Renal cortex interstitium (tissue), 15 donors: ENCODE measurements at places on chromosomes 12 and 14.
A peak's percentile ranks its signal among the peaks of the same experiment; 100 is the strongest.

DNA sequence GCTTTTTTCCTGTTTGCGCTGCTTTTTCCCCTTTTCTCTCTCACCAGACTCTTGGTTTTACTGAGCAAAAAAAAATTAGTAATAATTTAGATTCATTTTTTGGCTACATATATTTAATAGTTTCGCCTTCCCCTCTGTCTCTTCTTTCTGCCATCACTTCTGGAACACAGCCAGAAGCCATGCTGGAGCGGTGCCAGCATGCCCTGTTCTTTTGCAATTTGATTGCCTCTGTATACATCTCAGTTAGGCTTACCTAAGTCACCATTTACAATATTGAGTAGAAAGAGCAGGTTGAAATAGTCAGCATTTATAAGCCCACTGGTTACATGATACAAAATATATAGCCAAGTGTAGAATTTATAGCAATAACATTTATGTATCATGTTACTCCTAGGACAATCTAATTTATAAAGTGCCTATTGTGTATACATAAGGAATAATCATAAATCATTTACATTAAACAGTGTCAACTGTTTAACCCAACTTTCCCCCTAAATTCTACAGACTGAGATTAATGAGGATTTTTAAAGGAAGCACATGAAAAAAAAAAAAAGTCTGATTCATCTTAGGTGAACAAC is 413.8 kb upstream of the SOX5 start:
- DNase-seq, result no peak

GRCh38 chr14:95477411-95478269 is 38.8 kb downstream of the SYNE3 start:
- DNase-seq, result no peak

DNA sequence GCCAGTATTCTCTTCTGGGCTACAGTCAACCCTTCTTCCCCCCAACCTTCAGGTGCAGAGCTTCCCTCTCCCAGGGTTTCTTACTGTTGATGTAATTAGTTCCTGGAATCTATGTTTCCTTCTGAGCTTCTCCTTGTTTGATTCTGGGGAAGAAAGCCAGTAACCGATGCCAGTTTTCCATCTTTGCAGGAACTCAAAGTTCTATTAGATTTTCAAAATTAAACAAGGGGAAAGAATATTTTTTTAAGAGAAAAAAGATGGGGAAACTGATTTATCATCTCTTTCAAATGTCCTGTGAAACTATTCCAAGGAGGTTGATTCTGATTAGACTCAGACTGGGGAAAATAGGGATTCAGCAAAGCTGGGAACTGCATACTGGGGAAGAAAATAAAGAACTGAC is 17.9 kb upstream of the FAM234B start:
- DNase-seq, result no peak

- no peak for DNase-seq
These were observed 425.0 kb downstream of the SNAPC1 start for GRCh38 chr14:62187265-62187664.

GRCh38 chr12:120286768-120287490 is 4.8 kb downstream of the RNU4-2 start:
- no peak for DNase-seq

DNA sequence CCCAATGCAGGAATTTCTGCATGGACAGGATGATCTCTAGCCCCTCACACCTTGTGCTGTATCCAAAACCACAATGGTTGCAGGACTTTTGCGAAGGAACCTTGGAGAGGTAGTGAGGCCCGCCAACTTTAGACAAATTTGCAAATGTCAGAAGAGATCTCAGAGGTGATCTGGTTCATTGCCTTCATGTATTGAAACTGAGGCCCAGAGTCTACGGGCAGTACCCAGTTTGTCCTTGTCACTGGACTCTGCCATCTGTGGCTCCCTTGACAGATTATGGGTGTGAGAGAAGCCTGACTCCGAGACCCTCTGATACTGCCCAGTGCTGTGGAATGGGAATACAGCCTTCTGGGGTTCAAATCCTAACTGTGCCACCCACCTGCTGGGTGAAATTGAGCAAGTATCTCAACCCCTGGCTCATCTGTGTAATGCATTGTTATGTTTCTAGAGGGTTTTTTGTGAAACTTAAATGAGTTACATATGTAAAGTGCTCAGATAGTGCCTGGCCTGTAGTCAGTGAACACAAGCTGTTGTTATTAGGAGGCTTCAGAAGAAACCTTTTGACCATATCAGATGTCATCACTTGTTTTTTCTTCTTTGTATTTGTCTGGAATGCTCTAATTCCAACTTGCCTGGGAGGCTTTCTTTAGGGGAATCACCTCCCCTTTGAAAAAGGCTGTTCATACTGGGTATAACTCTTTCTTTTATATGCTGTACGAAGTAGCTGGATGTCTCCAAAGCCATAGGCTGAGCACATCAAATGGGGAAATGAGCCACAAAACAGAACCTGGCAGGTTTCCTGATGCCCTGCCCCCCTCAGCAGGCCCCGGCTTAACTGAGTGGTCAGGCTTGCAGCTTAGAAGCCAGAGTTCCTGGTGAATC is 71.4 kb upstream of the SRSF5 start:
- no peak for DNase-seq

- DNase-seq, result no peak
These were observed 23.4 kb downstream of the CGRRF1 start for GRCh38 chr14:54533100-54533499.

DNA sequence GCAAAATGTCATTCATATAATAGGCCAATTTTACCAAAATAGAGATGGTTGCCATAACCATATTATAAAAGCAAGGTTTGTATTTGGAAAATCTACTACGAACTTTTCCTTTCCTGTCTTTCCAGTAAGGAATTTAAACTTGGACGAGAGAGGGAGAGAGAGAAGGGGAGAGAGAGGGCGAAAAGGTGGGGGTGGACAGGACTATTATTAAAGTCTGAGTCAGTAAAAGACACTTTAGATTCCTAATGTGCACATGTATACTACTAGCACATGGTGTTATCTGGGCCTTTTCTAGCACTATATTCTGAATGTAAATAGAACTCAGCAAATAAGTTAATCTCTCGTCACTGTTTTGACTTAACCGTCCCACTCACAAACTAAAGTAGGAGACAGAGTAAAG is 30.4 kb upstream of the FBLN5 start:
- no peak for DNase-seq

DNA sequence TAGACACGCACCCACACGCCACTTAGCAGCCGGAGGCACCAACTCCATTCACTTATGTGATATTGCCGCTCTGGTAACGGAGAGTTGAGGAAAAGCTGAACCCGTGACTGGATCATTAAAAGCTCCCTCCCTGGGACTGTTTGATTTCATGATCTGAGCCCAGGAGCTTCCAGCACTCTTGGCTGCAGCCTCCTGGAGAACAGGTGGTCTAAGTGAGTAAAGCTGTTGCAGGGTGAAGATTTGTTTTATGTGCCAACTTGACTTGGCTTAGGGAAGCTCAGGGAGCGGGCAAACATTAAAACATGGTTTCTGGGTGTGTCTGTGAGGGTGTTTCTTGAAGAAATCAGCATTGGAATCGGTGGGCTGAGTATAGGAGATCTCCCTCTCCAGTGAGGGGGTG is 16.9 kb upstream of the TMEM132C start:
- DNase-seq, result no peak

- peak; percentile 26 for DNase-seq
These were observed 31.9 kb downstream of the BMP4 start for GRCh38 chr14:53924753-53925152.

DNA sequence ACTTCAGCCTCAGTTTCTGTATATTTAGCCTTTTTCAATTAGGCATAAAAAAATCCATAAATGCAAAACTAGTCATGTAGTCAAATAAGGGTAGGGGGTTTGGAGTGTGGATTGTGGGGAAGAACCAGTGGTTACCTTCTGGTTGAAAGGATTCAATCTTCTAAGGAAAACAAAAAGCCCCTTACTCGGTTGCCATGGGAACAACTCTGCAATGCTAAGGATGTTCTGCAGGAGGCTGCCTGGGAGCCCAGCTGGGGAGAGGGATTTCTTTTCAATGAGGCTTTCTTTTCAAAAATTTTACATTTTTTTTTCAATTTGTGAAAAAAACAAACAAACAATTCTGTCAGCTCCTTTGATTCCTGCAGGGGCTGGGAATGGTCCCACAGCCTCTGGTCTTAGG is 67.2 kb downstream of the SLC8A3 start:
- DNase-seq, result no peak

DNA sequence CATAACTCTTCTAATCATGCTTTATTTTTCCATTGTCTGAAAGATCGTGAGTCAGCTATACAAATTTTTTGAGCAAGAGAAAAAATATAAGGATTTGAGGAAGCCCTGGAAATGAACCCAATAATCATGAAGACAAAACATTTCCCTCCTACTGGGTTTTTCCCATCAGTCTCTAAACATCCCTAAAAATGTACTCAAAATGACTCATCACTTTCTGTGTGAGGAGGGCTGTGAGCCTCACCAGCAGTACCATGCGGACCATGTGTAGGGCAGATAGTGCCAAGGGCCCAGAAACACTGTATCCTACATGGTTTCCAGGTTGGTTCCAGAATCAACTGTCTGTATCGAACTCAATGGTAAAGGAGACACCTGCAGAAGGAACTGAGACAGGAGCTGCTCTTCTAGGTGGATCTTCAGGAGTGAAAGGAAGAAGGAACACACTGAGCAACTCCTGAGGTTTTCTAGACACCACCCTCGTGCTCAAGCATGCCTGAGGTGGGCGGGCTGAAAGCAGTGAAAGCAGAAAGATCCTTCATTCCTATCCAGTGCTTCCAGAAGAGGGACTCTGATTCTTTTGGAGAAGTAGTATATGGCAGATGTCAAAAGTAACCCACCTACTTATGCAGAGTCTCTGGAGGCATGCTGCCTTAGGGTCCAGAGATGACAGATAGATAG is 48.6 kb upstream of the RHOJ start:
- DNase-seq, result no peak

GRCh38 chr14:24362241-24362960 is 5.6 kb upstream of the NFATC4 start:
- no peak for DNase-seq

- no peak for DNase-seq
These were observed 206.4 kb upstream of the GRIP1 start for GRCh38 chr12:66885115-66885875.

DNA sequence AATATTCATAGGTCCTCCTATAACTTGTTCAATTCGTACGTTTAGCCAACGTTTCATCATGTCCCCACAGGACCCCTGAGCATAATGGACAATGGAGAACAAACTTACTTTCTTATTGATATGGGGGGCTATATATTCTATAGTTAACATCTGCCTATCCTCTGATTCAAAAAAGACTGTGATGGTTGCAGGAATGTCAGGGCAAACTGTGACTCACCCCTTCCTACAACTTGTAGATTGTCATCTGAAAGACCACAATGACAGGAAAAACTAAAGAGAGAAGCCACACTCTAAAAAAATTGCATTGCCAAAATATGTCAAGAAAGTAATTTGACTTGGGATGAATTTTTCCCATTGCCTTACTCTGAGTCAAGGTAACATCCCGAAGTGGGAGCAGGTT is 50.8 kb downstream of the CATSPERB start:
- no peak for DNase-seq

- DNase-seq, result no peak
These were observed 2.7 kb downstream of the PTHLH start for GRCh38 chr12:27969624-27970400.

DNA sequence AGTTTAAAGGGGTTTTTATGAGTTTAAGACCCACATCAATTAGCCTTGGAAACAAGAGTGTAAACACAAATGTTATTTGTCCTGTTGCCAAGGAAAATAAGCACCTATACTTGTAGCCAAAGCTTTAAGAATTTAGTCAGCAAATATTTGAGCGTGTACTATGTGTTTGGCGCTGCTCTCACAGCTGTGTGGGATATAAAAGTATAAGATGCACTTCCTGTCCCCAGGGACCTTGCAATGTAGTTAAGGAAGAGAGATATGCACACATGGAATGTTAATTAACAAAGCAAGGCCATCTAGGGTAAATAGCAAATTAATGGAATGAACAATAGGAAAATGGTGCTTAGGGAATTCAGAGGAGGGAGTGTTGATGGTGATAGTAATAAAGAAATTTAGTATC is 134.9 kb upstream of the SRRM4 start:
- no peak for DNase-seq

GRCh38 chr14:101228949-101229541 is 325.5 kb upstream of the RTL1 start:
- no peak for DNase-seq

DNA sequence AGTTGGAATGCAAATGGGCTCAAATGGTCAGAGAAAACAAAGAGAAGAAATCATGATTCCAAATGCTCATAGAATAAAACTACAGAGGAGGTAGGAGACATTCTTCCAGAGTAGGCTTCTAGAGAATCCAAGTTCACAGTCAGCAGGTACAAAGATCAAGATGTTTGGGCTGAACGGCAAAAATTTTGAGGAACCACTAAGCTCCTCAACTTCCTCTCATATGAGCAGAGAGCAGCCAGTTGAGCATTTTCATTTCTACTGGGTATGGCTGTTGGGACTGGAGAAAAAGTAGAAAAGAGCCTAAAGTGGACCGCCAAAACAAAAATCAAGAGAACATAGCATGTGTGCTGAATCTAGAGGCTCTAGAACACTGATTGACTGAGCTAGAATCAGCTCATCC is 73.8 kb upstream of the ARID2 start:
- DNase-seq, result no peak

- no peak for DNase-seq
These were observed 91.8 kb upstream of the RIC8B start for GRCh38 chr12:106682594-106683234.

DNA sequence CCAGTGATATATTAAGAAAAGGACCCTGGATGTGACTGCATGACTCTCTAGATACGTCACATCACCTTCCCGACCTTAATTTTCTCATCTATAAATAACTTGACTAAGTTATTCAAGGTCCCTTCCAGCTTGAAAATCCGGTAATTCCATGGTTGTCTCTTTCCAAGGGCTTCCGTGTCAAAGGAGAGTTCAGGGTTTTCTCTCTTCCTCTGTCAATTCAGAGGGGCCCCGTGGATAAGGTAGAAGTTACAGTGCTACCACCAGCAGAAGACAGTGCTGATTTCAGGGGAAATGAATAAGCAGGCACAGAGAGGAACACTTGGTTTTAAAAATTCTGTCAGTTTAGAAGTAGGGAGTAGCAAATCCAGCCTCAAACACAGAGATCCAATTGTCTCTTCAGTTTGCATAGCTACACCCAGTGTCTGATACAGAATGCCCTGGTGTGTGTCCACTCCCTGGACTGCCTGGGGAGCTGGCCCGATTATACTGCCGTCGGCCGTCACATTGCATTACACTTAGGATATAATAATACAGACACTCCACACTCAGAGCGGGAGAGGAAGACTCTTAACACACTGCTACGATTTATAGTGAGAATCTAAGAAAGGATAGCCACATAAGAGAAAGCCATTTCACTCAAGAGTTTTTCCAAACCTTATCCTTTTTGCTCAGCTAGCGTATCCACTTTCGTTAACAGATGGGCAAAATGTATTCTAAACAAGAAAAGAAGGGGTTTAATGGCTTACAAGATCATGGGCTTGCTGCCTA is 54.7 kb upstream of the GTF2A1 start:
- DNase-seq, result no peak
